Stimulated activated naive CD8-positive, alpha-beta T cell treated with anti-CD3 and anti-CD28 coated beads, Interleukin-15, Interleukin-2, amounts not matched to agents 100 U/mL and 50 U/mL, for 24 hours (primary cell): ENCODE measurements at places on chromosomes 4 and X.

- DNase-seq = no peak
Measured at GRCh38 chrX:5490786-5491563, 737.7 kb downstream of the NLGN4X start.

GRCh38 chrX:66009231-66009845 is 30.5 kb downstream of the VSIG4 start:
- DNase-seq = no peak

GRCh38 chrX:15672881-15673280 is 8.3 kb upstream of the CLTRN start:
- no peak for DNase-seq

- DNase-seq = no peak
Measured at GRCh38 chr4:48772556-48772955, 7.5 kb downstream of the FRYL start.

GRCh38 chr4:153909672-153910071 is 120.8 kb upstream of the SFRP2 start:
- no peak for DNase-seq
